ENCODE measurements at places on chromosomes 3 and 15. TPM values are rescaled to one million over a fixed set of nuclear protein-coding genes. Genes with fewer than 3 reads are reported as not detected.

TIMP4 gene
- total RNA-seq = 9.8 TPM

FEZF2 gene
- total RNA-seq = not detected

MOBP gene
- not detected for total RNA-seq

GRCh38 chr3:48088749-48089466, 72.7 kb upstream of the MAP4 start:
- peak; percentile 96 for DNase-seq
- peak overlapping the region; percentile 99 for H3K27ac ChIP-seq
- H3K36me3 ChIP-seq = no peaks in the 10 kb centered on the region
- peak overlapping the region; percentile 95 for H3K4me3 ChIP-seq

- H3K27ac ChIP-seq = no peak overlapping the region
- H3K36me3 ChIP-seq = no peaks in the 10 kb centered on the region
- no peaks in the 10 kb centered on the region for H3K4me1 ChIP-seq
Measured at GRCh38 chr3:197270558-197271317, 27.7 kb downstream of the DLG1 start.

DNA sequence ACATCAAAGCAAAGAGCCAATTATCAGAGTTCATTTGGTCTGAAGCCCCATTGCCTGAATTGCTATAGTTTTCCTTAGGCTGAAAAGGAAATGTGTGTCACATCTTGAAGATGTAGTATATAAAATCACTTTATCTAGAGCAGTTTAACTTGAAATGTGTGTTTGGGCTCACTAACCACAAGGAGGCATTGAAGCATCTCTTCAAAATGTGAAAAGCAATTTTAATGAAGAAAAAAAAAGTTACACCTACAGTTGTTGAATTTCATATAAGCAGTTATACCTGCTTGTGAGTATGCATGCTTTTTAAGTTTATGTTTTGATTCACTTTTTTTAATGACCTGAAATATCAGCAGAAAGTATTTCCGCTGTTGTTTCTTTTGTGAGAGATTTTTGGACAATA, 129.3 kb downstream of the IQCH start:
- no peak overlapping the region for H3K27ac ChIP-seq
- DNase-seq = peak; percentile 40
- H3K36me3 ChIP-seq = no peaks in the 10 kb centered on the region
- no peaks in the 10 kb centered on the region for H3K4me1 ChIP-seq
- no peak overlapping the region for H3K4me3 ChIP-seq

- no peak for DNase-seq
- peak overlapping the region; percentile 82 for H3K4me3 ChIP-seq
- peak overlapping the region; percentile 98 for H3K27ac ChIP-seq
- no peaks in the 10 kb centered on the region for H3K27me3 ChIP-seq
Measured at GRCh38 chr3:172751175-172751704, 714 bp downstream of the ECT2 start.

DNA sequence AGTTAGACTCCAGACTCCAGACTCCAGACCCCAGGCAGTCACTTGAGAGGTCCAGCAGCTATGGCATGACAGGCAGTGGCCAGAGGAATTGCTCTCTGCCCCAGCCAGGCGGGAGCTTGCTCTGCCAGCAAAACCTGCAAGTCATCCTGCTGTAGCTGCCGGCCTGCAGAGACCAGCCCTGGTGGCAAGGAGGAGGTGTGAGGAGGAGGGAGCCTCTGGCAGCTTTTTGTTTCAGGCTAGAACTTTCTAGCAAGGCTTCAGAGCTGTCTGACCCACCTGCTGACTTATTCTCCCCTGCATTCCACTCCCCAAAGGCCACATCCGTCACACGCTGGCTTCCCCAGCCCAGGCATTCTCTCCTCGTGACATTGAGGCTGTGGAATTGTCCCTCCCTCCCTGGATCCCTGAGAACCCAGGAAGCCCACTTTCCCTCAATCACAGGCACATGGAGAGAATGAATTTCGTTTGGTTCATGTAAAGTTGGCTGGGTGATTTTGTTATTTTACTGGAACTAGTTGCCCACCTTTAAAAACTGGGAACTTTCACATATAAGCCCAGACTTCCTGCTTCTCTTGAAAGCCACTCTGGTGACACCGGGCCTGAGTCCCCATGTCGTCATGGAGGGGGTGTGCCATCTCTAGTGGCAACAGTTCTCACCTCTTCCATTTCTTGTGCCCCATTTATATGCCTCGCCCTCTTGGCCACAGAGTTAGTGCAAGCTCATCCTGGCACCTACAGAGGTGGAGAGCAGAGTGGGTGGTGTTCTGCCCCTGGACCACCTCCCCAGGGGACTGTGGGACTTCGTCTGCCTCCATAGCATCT, 82.7 kb downstream of the ABHD5 start:
- no peaks in the 10 kb centered on the region for H3K27me3 ChIP-seq
- peaks cover 15% of the 10 kb centered on the region for H3K4me1 ChIP-seq
- no peak overlapping the region for H3K27ac ChIP-seq
- no peak overlapping the region for H3K4me3 ChIP-seq
- H3K36me3 ChIP-seq = no peaks in the 10 kb centered on the region

DNA sequence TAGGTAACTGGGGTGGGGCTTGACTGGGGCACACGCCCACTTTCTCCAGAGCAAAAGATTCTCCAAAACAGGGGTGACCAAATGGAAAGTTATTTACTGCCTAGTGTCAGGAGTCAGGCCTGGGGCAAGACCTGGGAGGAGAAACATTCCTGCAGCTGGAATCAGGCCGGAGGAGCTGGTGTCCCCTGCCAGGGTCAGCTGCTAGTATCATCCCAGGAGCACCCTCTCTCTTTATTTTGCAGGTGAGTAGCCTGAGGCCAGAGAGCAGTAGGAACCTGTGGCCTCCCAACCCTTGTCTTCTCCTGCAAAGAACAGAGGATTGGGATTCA, 32.9 kb downstream of the DNAJB8 start:
- H3K36me3 ChIP-seq = no peaks in the 10 kb centered on the region
- H3K4me1 ChIP-seq = no peaks in the 10 kb centered on the region
- no peak overlapping the region for H3K27ac ChIP-seq
- peaks cover 41% of the 10 kb centered on the region for H3K27me3 ChIP-seq

GRCh38 chr15:89972085-89972484, 29.0 kb upstream of the ZNF710 start:
- no peak overlapping the region for H3K27ac ChIP-seq
- H3K27me3 ChIP-seq = no peaks in the 10 kb centered on the region
- H3K4me3 ChIP-seq = no peak overlapping the region
- DNase-seq = no peak
- no peaks in the 10 kb centered on the region for H3K4me1 ChIP-seq
- H3K36me3 ChIP-seq = no peaks in the 10 kb centered on the region

GRCh38 chr3:135757421-135757820, 208.1 kb upstream of the PPP2R3A start:
- H3K36me3 ChIP-seq = no peaks in the 10 kb centered on the region
- no peak for DNase-seq
- no peak overlapping the region for H3K4me3 ChIP-seq
- no peaks in the 10 kb centered on the region for H3K4me1 ChIP-seq
- H3K27me3 ChIP-seq = no peaks in the 10 kb centered on the region
- no peak overlapping the region for H3K27ac ChIP-seq

- peaks cover 7% of the 10 kb centered on the region for H3K4me1 ChIP-seq
- H3K27ac ChIP-seq = peak overlapping the region; percentile 15
- H3K36me3 ChIP-seq = no peaks in the 10 kb centered on the region
- peak; percentile 93 for DNase-seq
- no peaks in the 10 kb centered on the region for H3K27me3 ChIP-seq
- H3K4me3 ChIP-seq = no peak overlapping the region
Measured at GRCh38 chr3:31105438-31106077, 211.1 kb upstream of the GADL1 start.

- H3K4me1 ChIP-seq = peaks cover 11% of the 10 kb centered on the region
- no peak for DNase-seq
- no peaks in the 10 kb centered on the region for H3K36me3 ChIP-seq
- H3K4me3 ChIP-seq = no peak overlapping the region
- H3K27ac ChIP-seq = peak overlapping the region; percentile 13
- H3K27me3 ChIP-seq = no peaks in the 10 kb centered on the region
Measured at GRCh38 chr15:52023169-52023922, 4.3 kb downstream of the MAPK6 start.

DNA sequence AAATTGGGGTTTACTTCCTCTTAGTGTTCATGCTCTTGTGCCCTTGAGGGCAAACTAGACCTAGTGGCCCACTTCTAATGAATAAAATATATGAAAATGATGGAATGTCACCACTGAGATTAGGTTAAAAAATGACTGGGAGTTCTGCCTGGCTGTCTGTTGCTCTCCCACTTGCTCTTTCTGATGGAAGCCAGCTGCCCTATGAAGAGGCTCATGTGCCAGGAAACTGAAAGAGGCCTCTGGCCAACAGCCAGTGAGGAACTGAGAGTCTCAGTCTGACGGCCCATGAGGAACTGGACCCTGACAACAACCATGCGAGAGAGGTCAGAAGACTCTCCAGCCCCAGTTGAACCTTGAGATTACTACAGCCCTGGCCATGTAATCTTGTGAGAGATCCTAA, 107.1 kb upstream of the FHIT start:
- no peak overlapping the region for H3K4me3 ChIP-seq
- DNase-seq = no peak
- H3K36me3 ChIP-seq = no peaks in the 10 kb centered on the region
- no peaks in the 10 kb centered on the region for H3K27me3 ChIP-seq
- H3K27ac ChIP-seq = no peak overlapping the region
- no peaks in the 10 kb centered on the region for H3K4me1 ChIP-seq

DNA sequence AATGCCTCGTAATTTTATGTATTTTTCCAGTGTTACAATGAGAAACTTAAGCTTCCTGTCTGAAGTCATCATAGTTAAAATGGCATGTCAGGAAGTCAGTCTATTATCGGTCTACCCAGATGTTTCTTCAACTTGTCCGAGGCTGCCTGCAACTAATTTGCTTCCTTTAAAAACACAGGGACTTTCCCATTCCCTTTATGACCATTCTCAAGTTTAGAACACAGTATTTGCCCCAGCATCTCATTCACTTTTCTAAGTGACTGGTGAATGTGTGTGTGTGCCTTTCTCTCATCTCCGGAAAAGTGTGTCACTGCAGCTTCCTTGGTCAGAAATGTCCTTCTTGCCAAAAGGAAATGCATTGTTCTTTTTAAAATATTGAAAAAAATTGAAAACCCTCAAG, 466.6 kb downstream of the RAP2B start:
- no peak overlapping the region for H3K4me3 ChIP-seq
- H3K36me3 ChIP-seq = no peaks in the 10 kb centered on the region
- no peaks in the 10 kb centered on the region for H3K27me3 ChIP-seq
- no peak for DNase-seq
- H3K4me1 ChIP-seq = no peaks in the 10 kb centered on the region
- no peak overlapping the region for H3K27ac ChIP-seq

DNA sequence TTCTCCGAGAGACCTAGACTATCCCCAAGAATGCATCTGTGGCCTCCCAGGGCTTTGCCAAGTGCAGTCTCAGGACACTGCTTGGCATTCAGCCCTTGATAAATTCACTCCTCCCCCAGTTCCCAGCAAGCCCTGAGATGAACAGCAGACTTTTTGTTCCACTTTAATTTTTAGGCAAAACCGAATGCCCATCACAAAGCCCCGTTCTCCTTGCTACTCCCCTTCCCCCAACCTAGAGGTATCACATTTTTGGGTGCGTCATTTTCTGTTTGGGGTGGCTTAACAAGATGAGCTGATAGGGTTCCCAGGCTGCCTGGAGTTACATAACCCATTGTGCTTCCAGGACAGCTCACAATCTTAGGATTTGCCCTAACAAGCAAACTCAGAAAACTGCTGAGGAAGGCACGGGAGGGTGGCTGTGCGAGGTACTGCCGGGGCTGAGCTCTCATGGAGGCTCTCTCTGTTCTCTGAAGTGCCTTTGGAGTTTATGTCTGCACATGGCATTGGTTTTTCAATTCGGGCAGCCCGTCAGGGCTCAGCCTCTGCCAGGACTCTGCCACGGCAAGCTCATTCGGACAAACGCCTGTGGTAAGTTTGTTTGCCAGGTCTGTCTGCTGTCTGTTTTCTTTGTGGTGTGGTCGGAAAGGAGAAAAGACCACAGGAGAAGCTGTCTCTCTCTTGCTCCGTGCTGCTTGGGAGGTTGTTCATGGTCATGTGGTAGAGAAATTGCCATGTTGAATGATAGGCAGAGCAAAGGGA, at the start of gene TRAK1:
Gene TRAK1 (plus strand): TSS at position 385 of the 759 bp plus-strand sequence. CDS start 113 bp downstream, at position 498.
- no peaks in the 10 kb centered on the region for H3K27me3 ChIP-seq
- peaks cover 5% of the 10 kb centered on the region for H3K36me3 ChIP-seq
- peak within 1 kb of the TSS; percentile 49 for H3K27ac ChIP-seq
- H3K4me3 ChIP-seq = no peak within 1 kb of the TSS
